RPMI8226 (cell line): ENCODE measurements at places on chromosomes 5 and 9.

- DNase-seq, result no peak
These were observed 567.1 kb downstream of the TLR4 start for GRCh38 chr9:118271331-118271730.

DNA sequence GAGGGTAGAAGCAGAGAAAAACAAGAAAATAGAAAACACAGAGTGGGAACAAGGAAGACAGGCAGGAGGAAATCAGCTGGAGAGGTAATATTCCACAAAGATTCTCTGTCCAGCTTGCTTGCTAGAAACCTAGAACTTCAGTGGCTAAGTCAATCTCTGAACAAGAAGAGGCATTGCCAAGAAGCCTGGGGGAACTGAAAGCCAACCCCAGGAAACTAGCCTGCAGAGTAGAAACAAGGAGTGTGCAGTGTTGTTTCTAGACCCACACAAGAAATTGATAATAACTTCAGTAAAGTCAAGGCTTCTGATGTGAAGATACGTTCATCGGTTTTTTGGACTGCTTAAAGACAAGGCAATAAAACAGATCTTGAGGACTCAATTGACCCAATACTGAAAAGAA, 234.5 kb upstream of the MAP3K1 start:
- peak; percentile 53 for DNase-seq

DNA sequence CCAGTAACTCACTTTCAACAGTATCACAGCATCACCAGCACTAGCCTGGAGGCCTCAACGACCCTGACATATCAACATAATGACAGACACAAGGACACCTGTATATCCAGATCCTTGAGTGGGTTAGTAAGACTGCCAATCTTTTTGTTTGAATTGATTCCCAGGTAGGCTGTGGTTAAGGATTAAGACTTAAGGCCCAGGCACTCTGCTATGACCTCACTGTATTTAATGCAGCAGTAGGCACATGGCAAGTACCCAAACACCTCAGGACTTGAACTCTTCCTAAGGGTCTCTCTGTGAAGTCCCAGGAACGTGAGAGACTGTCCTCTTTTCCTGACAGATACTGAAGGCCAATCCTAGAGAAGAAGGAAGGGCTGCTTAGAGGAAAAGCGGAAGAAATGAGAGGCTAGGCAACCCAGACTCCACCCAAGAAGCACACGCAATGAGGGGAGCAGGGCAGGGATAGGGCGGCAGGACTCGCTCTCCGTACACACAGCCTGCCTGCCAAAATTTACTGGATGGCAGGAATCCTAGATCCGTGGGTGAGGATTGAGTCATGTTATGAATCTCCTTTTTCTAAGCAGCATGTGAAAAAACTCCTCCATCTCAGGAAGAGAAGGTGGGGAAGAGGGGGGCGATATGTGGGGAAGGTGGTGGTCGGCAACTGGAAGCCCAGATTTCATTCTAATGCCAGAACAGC, 93.4 kb downstream of the SIL1 start:
- DNase-seq, result no peak

GRCh38 chr5:96761618-96762017, 46.1 kb downstream of the ERAP1 start:
- no peak for DNase-seq

- DNase-seq, result no peak
These were observed 718.8 kb downstream of the BRINP1 start for GRCh38 chr9:118650417-118650816.

GRCh38 chr9:126203313-126203712, 123.3 kb upstream of the MVB12B start:
- no peak for DNase-seq

DNA sequence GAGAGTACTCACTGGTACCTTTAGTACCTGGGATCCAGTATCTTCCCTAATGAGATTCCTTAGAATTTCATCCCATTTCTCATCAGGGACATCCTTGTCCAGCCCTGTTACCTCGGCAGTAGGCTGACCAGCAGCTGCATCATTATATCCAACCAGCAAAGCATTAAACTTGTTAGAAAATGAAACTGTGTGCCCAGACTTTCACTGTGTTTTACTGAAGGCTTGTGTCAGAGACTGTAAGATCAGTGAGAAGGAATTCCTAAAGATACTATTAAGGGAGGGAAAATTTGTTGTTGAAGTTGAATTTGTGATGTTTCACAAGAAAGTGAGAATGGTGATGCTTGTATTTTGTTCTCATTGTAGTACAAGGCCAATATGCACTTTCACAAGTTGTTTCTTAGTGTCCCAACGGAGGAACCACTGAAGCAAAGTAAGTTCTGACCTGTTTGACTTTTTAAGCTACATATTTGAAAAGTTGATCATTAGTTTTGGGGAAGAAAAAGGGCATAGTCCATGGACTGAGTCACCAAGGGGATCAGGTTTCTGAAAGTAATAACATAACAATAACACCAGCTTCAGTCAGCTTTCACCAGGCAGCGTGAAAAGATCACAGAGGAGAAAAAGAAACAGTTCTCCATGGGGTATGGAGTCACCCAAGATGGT, 48.8 kb downstream of the GRAMD2B start:
- DNase-seq, result no peak

- no peak for DNase-seq
These were observed 197.8 kb downstream of the FRMD3 start for GRCh38 chr9:83340451-83340850.

GRCh38 chr5:139881143-139881733, 85.6 kb downstream of the PSD2 start:
- DNase-seq, result no peak

DNA sequence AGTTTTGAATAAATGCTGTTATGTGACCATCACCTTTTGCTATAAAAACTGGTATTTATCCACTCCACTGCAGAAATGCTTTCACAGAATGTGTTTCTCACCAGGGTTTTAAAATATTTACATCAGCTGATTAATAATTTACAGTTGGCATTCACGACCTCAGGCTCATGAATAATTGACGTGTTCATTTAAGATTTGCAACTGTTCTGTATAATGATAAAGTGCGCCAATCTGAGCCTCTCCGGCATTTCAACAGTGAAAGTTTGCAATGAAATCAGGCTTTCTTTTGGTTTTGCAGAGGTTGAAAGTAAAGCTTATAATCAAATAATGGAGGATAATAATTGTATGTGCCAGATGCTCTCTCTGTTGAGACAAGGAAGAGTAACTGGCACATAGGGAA, 434.9 kb downstream of the ICE1 start:
- no peak for DNase-seq

DNA sequence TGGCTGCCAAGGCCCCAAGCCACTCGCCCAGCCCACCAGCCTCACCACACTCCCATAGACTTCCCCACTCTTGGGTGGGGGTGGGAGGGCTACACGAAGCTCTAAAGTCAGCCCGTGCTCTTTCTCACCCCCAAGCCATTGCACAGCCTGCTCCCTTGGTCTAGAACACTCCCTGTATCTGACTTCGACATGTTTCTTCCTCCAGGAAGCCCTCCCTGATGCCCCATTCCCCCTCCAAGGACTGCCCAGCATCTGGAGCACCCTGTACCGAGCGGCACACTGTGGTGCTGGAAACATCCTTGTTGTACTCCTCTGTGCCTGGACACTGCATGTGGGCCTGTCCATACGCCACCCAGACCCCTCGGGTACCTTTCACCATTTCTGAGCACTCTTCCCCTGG, 49.4 kb upstream of the KCNMB1 start:
- no peak for DNase-seq

DNA sequence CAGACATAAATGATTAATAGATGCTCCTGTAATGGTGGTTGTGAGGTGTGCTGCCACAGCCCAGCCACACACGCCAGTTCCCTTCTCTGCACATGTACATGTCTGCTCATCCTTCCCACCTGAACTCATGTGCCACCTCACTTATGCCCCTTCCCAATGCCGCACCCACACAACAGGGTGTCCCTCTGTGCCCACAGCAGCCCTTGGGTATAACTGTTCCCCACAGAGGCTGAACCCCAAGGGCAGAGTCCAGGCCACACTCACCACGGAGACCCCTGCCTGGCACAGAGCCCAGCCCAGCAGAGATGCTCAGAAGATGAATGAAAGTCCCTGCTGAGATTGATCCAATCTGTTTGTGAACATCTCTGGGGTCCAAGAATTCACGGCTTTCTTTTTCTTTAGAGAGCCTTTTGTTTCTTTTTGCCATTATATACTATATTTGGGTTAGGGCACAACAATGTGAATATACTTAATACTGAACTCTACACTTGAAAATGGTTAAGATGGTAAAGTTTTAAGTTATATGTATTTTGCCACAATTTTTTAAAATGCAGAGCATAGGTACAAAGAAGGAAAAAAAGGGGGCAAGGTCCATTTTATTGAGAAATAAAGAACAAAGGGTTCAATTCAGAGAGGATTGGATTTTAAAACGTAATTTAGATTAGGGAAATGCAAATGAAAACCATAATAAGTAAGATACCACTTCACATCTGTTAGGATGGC, 29.6 kb downstream of the IRF1 start:
- DNase-seq, result no peak
